ENCODE measurements at places on chromosomes 16 and 17.
A peak's percentile ranks its signal among the peaks of the same experiment; 100 is the strongest.

DNA sequence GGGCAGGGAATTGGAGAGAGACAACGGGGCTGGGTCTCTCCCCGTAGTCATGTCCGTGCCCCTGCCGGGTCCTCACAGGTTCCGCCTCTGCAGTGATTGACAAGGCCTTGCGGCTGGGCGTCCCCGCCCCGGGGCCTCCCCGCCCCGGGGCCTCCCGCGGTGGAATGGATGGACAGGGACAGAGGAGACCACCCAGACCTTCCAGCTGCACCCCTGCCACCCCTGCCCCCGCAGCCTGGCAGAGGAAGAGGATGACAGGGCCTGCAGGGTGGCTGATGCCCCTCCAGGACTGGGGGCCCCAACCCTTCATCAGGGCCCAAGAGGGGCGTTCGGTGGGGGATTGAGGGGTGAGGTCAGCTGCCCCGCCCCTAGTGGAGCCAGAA, 216.4 kb upstream of the CIBAR2 start:
- no peak for DNase-seq

DNA sequence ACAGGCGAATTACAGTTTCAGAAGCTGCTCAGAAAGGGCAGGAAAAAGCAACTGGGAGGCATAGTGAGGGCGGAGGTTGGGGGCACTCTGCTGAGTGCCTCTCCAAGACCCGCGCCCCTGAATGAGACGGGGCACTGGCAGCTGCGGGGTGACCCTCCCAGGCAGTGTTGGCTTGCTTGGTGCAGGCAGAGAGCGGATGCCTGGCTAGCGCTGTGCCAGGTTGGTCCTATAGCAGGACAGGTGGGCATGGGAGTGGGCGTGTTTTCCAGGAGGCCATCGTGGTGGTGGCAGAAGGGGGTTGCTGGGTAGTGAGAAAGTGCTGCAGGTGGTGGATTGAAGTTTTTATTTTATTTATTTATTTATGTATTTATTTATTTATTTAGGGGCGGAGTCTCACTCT, 16.0 kb upstream of the SBK1 start:
- DNase-seq, result no peak

GRCh38 chr16:74695450-74696422, 4.9 kb downstream of the MLKL start:
- DNase-seq, result peak; percentile 61

DNA sequence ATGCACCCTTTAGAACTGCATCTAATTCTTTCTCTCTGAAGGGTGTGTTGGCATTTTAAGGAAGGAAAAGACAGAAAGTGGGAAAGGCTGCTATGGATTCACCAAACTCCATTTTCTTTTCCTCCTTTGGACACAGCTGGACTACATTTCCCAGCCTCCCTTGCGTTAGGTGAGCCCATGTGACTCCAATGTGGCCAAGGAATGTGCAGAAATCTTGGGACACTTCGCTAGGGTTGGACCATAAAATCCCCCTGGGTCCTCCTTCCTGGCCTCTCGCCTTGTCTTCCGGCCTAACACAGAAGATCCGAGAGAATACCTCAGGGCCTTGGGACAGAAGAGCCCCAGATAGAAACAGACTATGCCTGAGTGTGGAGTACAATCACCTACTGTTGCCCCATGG, 56.3 kb downstream of the ABCC12 start:
- no peak for DNase-seq

GRCh38 chr17:77410470-77410869, 269.7 kb downstream of the SEC14L1 start:
- no peak for DNase-seq

DNA sequence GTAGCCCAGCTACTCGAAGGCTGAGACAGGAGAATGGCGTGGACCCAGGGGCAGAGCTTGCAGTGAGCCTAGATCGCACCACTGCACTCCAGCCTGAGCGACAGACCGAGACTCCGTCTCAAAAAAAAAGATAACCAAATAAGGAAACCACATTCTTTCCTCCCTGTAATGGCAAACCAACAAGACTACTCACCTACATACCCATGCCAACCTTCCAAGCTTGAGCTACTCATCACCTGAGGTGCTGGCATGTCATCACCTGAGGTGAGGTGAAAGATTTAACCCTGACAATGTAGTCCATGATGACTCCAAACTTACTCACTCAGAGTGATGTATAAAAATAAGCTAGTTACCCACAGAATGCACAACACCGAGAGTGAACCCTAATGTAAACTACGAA, 85.2 kb downstream of the SMG6 start:
- DNase-seq, result no peak

- DNase-seq, result no peak
Measured at GRCh38 chr16:19011169-19011731, 27.5 kb downstream of the TMC7 start.
